ENCODE measurements at places on chromosomes 6 and 20. TPM values are rescaled to one million over a fixed set of nuclear protein-coding genes. Genes with fewer than 3 reads are reported as not detected.

The SIRPG gene
- polyA plus RNA-seq, result 0.77 TPM

The ULBP2 gene
- 1.7 TPM for polyA plus RNA-seq

The SLC32A1 gene
- not detected for polyA plus RNA-seq

The IFT52 gene
- polyA plus RNA-seq, result 17.8 TPM

The FERMT1 gene
- 18.2 TPM for polyA plus RNA-seq

The LY86 gene
- polyA plus RNA-seq, result 4.8 TPM

The PACSIN1 gene
- polyA plus RNA-seq, result 0.77 TPM

The PPIL6 gene
- polyA plus RNA-seq, result 0.51 TPM

The OPN5 gene
- not detected for polyA plus RNA-seq

The RNASET2 gene
- polyA plus RNA-seq, result 56.0 TPM

The SLC29A1 gene
- polyA plus RNA-seq, result 51.9 TPM

The MAP7 gene
- polyA plus RNA-seq, result 31.6 TPM

The KCNK15 gene
- 0.56 TPM for polyA plus RNA-seq

The TTBK1 gene
- 5.4 TPM for polyA plus RNA-seq

The PSORS1C1 gene
- polyA plus RNA-seq, result 5.1 TPM

The PRR18 gene
- not detected for polyA plus RNA-seq

The KCNK5 gene
- 0.26 TPM for polyA plus RNA-seq

The RPN2 gene
- 73.2 TPM for polyA plus RNA-seq

The ZNF217 gene
- polyA plus RNA-seq, result 5.5 TPM

The SNAP91 gene
- 10.5 TPM for polyA plus RNA-seq

The RSPH4A gene
- 0.64 TPM for polyA plus RNA-seq

The BCL2L1 gene
- polyA plus RNA-seq, result 67.9 TPM
